Ovary (tissue), 10 donors: ENCODE measurements at places on chromosomes 11 and 22. TPM values are rescaled to one million over a fixed set of nuclear protein-coding genes. Genes with fewer than 3 reads are reported as not detected.

DNA sequence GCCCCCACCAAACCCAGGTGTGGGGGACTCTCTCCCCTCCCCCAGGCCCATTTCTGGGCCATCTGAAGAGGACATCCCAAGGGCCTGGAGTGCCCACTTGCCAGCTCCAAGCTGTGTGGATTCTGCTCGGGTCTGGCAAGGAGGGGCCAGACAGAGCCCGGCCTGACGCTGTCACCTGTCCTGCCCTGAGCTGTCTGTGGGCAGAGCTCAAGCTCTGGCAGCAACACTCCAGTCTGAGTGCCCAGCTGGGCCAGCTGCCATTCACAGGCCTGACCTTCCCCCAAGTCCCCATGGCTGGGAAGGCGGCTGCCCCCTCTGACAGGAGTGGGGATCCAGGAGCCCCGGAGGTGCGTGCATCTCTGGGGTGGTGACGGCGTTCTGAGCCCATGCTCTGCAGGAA, 6.2 kb upstream of the PIM3 start:
- no peak for DNase-seq

DNA sequence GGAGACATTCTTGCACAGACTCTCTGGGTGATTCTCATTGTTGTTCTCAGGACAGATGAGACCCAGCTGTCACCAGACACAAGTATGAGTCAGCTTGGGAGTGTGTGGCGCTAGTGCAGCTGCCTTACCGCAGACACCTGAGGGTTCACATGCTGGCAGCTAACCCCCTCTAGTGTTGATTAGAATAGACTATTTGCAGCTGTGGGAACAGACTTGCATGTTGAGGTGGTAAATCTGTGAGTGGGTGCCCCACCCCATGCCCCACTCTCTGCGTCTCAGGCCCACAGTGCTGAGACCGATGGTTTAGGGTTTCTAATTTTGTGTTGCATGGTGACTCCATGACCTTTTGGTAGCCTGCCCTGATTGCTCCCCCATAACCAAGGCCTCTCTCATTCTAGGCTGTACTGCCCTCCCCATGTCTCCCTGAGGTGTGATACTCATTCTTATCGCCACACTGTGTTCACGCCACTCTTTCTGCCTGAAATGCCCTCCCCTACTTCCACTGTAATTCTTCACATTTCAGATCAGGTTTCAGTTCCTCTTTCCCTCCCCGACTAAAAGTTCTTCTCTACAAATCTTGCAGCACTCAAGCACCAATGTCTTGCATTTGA, 73.7 kb upstream of the KIRREL3 start:
- DNase-seq = no peak

GRCh38 chr22:49693848-49694247, 133.8 kb downstream of the BRD1 start:
- DNase-seq = no peak

DNA sequence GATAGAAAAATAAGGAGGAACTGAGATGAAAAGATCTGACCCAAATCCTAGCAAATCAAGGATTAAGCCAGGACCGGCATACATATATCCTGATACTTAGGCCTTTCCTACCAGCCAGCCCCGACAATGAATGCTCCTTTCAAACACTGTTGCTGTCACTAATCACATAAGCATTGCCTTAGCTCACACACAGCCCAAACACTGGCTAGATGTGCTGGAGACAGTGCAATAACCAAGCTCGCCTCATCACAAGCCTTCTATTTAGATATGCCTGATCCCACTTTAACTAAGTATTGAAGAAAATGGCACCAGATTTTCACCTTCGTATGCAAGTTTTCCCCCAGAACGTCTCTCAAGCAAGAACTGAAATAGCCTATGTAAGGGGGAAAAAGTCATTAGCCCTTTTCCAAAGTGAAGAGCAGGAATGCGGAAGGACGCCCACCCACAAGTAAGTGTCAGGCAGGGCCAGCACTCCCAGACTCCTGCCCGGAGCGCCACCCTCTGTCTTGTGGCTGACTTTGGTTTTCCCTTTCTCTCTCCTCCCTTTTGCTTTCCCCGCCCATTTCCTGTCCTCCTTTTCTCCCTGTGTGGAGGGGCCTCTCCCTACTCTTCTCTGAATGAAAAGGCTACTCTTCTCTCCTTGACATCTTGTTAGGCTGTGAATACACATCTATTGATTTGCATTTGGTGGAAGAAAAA, 8.9 kb upstream of the OPCML start:
- no peak for DNase-seq

- no peak for DNase-seq
Measured at GRCh38 chr22:17772958-17773605, 1.2 kb downstream of the BID start.

DNA sequence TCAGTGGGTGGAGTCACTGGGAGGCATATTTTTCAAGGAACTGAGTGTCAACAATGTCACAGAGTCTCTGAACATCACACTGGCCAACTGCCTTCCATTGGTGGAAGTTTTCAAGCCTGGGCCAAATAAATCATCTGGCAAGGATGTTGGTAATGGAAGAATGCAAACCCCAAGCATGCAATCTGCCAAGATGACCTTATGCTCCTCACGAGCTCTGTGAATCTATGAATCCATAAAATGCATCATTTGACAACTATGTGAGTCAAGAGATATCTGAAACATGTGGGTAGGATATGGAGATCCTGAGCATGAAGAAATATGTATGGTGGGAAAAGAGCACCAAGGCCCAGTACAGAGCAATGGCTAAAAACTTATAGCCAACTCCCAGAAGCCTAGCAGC, 122.2 kb downstream of the PLEKHA7 start:
- no peak for DNase-seq

GRCh38 chr11:100686476-100687053, 523 bp upstream of the ARHGAP42 start:
- no peak for DNase-seq

DNA sequence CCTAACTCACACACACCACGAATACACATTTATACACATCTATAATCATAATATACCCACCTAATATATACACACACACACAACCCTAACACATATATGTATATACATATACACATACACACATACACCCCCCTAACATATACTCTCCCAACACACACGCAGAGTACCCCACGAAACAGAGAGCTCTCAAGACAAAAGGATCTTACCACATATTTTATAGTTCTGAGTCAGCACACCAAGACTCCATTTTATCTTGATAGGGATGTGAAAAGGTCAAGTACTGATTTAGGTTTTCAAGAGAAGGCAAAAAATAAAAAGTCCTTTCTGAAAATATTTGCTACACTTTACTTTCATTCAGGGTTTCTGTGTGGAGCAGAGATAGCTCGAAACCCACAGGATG, 1207.2 kb downstream of the LRRC4C start:
- no peak for DNase-seq

DNA sequence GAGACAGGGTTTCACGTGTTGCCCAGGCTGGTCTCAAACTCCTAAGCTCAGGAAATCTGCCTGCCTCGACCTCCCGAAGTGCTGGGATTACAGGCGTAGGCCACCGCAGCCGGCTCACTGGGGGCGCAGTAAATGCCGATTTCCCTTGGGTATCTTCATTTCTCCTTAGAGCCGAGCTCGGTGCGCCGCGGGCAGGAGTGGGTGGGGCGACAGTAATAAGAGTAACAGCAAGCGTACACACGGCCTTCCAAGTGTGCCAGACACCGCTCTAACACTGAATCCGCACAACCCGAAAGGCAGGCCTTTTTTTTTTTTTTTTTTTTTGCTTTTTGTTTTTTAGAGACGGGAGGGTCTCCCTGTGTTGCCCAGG, 500 bp upstream of the ADSL start:
- DNase-seq = no peak

DNA sequence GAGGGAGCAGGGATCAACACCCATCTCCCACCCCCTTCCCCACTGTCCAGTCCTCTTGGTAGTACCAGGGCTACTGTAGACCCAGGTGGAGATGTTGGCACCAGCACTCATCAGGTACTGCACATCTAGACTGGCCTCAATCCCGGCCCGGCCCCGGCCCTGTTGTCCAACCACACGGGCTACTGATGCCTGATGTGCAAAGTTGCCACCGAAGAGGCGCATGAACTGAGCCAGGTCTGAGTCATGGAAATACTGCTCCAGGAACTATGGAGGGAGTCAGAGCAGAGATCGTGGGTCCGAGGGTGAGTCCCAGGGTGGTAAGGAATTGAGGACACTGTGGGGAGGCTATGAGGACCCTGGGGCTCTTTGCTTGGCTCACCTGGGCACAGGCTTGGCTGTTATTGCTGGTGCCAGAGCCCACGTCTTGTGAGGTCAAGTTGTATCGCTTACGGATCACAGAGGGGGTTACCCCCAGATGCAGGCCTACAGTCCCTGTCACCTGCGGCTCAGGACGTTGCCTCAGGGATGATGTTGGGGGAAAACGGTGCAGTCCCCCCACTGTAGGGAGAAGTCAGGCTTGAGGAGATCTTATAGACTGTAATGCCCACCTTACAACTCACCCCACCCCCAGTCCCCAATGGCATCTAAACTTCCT, 2.5 kb downstream of the TPP1 start:
- no peak for DNase-seq

DNA sequence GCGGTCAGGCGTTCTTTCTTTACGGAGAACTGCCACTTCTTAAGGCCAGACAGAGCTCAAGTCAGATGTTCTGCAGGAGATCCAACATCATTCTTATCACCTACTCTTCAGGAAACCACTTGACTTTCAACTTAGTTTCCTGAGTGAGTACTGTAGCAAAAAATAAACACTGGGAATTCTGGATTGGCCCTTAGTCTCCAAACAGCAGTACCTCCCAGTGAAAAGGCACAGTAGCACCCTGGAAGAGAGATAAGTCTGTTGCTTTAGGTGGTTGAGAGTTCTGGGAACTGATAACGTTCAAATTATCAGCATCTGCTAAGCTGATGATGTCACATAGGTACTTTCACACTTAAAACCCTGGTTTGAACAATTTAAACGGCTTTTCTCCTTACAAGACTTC, 971.8 kb upstream of the TENM4 start:
- DNase-seq = no peak

GRCh38 chr11:69939551-69940245, 120.5 kb upstream of the FGF3 start:
- DNase-seq = peak; percentile 65

- no peak for DNase-seq
Measured at GRCh38 chr11:126755526-126755925, 245.0 kb downstream of the KIRREL3 start.

DNA sequence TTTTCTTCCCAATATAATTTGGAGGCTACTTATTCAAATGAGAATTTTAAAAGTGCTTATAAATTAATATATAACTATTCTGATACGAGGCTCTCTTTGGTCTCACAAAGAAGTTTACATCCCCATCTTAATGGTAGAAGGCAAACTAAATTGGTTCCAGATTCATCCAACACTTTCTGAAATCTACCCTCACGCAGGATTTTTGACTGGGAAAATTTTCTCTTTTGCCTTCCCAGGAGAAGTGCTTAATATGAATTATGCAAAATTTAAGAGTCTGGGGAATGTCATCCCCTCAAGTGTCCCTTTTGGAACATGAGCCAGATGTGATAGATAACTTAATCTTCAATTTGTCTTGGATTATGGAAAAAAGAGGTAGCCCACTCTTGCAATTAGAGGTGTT, at the start of gene OR4C11:
TSS of gene OR4C11 (minus strand) at position 101 of the 400 bp plus-strand sequence. CDS start 3,272 bp downstream, outside the sequence.
- no peak for DNase-seq

DNA sequence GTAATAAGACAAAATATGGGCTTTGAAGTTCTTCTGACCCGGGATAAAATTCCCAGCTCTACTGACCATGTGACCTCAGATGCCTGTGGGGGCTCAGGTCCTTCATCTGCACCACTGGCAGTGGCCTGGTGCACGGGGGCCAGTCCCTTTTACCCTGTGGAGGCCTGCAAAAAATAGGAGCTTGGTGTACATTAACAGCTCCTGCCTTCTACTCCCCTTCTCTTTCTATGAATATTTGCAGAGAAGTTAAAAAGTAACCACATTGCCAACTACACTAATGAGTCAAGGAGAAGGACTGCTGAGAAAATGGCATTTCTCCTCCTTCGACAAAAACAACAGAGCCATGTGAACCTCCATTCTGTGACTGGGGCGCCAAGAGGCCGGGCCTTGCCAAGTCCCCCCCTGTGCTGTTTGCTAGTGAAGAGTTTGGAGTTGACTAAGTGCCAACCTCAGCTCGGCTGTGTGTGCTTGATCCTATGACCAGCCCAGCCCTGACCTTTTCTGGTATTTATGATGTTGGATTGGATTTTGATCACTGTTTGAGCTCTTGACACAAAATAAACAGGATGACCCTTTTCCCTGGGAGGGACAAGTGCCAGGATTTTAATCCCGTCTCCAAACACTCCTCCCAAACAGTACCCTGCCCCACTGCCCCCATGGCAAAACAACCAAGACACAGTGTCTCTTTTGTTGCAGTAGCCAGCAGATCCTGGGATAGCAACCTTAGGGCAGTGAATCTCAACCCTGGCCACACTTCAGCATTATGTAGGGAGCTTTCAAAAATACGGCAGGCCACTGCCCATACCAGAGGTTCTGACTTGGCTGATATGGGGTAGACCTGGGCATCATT, 380.1 kb downstream of the LARGE1 start:
- peak; percentile 72 for DNase-seq

DNA sequence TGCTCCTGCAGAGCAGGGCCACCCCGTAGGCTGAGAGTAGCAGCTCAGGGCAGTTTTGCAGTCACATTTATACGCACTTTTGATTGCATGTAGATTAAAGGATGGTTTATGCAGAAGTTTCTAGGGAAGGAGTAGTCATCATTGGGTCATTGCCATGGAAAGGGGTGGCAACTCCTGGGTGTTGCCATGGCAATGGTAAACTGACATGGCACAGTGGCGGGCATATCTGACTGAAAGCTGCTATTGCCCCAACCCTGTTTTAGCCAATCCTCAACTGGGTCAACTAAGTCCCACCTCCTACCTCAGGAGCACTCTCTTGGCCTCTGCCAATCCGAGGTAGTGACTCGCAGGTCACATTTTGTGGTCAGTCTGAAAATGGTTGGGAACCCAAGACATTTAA, 2.4 kb upstream of the ARSA start:
- DNase-seq = no peak

LMO1 gene
- polyA plus RNA-seq = not detected

GAL gene
- 0.19 TPM for polyA plus RNA-seq

BAIAP2L2 gene
- polyA plus RNA-seq = not detected

NDUFV1 gene
- polyA plus RNA-seq = 47.7 TPM

NLRP14 gene
- polyA plus RNA-seq = 0.15 TPM

GSTT2B gene
- polyA plus RNA-seq = 11.8 TPM

EHF gene
- 0.13 TPM for polyA plus RNA-seq

CARD16 gene
- polyA plus RNA-seq = 41.8 TPM

ZC3H12C gene
- polyA plus RNA-seq = 7.5 TPM

ACRV1 gene
- not detected for polyA plus RNA-seq
